ENCODE measurements at places on chromosomes 2 and 18.

GRCh38 chr18:55517055-55517454 lies 70.9 kb downstream of the TCF4 start:
- DNase-seq: no peak

- DNase-seq: no peak
Observed at GRCh38 chr18:42112657-42113420, 157.8 kb downstream of the PIK3C3 start.

DNA sequence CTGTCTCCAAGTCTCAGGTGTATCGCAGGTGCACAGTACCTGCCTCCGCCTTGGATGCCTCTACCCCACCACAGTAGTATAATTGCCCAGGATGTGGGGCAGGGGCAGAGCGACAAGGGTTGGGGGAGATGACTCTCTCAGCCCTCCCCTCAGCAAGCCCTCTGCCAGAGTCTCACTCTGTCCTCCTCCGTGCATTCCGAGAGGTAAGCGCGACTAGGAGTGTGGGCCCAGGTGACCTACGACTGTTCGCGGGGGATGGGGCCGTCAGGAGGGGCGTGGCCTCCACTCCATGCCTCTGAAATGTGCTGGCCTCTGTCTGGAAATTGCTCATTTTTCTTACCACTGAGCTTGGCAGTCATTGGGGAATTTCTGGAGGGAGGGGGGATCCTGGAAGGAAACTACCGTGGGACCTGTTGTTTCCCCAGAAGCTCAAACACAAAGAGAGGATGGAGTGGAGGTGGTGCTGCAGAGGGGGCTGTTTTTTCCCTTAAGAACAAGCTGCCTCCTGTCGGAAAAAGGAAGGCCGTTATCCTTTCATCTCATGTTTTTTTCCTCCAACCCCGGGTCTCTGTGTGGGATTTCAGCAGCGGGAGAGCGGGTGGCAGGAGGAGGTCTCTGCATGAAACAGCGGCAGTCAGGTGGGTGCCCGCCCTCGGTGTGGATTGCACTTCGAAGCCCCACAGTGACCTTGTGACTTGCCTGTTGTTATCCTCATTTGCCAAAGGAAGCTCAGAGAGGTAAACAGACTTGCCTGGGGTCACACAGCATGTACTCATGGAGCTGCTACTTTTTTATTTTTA lies 13.0 kb upstream of the RALB start:
- no peak for DNase-seq

DNA sequence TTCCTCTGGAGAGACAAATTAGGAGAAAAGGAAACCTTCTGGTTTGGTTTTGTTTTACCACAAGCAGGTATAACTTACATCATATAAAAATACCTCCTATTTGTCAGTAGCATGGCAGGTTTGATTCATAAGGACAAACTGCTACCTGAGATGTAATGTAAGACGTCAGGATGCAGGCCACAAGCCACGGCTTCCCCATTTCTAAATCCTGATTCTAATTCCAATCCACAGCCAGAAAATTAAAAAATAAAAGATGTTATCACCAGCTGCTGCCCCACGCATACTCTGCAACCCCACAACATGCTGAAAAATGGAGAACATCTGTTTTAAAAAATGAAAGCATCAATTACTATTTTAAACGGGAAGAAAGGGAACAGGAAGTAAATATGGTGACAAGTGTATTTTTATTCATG lies 197.6 kb downstream of the BCL11A start:
- DNase-seq: no peak

GRCh38 chr2:168705534-168706470 lies 96.6 kb upstream of the NOSTRIN start:
- no peak for DNase-seq

- no peak for DNase-seq
Observed at GRCh38 chr2:52810460-52810859, 957.1 kb upstream of the CHAC2 start.

- DNase-seq: no peak
Observed at GRCh38 chr2:207394812-207395534, 134.8 kb upstream of the CREB1 start.

GRCh38 chr2:56014046-56014730 lies 90.6 kb upstream of the EFEMP1 start:
- no peak for DNase-seq
